ENCODE measurements at places on chromosomes 5 and 9. TPM values are rescaled to one million over a fixed set of nuclear protein-coding genes. Genes with fewer than 3 reads are reported as not detected.

The KCNV2 gene
- total RNA-seq, result not detected

- H3K27ac ChIP-seq, result no peak overlapping the region
- DNase-seq, result no peak
- H3K36me3 ChIP-seq, result peaks cover 9% of the 10 kb centered on the region
- H3K4me3 ChIP-seq, result no peak overlapping the region
Measured at GRCh38 chr5:128358826-128359225, 179.2 kb downstream of the FBN2 start.

DNA sequence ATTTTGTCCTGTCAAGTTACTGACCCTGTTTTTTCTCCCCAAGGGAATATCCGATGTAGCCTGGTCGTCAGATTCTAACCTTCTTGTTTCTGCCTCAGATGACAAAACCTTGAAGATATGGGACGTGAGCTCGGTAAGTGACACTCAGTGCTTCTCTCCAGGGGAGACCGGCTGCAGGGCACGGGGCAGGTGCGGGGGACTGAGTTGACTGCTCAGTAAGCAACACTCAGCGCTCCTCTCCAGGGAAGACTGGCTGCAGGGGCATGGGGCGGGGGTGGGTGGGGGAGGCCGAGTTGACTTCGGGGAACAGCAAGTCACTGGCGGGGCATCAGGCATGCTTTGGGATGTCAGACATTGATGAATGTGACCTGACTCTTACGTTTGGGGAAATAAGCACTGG, 6.0 kb downstream of the WDR5 start:
- no peak overlapping the region for H3K27ac ChIP-seq
- peaks cover 56% of the 10 kb centered on the region for H3K36me3 ChIP-seq
- no peak for DNase-seq

DNA sequence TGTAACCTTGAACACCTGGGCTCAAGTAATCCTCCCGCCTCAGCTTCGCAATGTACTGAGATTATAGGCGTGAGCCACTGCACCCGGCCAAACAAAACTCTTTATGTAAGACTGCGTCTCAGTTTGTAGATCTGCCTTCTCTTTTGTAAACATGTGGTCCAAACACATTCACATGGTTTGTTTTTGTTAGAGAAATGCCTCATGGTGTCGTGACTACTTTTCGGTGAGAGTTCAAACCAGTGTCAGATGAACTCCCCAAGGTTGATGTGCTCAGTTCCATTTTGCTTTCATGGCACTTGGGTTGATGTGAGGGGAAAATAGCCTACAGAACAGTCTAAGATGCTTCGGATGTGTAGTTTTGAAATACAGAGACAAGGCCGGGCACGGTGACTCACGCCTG, 231.6 kb downstream of the GOLPH3 start:
- no peak overlapping the region for H3K4me3 ChIP-seq
- H3K27me3 ChIP-seq, result no peaks in the 10 kb centered on the region
- no peaks in the 10 kb centered on the region for H3K4me1 ChIP-seq
- no peak for DNase-seq
- H3K36me3 ChIP-seq, result no peaks in the 10 kb centered on the region

DNA sequence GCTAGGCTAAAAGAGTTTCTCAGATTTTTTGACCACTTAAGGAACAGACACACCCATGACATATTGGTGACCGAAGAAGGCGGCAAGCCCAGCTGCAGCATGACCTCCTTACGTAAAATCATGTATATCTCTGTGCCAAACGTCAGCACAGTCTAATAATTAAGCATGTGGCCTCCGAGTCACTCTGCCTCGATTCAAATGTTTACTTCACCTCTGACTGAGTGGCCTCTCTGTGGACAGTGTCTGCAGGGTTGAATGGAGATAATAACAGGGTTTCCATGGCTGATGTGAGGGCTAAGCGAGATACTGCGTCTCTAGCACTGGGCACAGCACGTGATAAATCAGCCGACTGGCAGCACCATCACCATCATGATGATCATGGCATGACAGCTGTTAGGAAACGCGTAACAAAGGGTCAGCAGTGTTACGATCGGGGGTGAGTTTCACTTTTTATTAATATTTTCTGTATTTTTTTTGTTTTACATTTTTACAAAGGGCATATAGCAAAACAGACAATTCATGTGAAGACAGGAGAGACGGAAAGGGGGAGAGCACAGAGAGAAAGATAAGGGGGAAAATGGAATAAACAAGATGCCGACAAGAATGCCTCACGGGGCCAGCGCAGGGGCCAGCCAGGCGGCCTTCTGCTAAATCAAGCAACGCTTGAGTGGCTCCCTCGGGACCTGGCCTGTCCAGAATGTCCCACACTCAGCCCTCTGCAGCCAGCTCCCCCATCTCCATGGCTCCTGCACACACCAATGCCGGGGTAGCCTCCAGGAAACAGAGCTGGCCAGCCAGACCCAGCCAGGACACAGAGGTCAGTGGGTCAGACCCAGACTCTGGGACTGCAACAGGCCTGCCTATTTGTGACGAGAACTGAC, 60.3 kb downstream of the ADAMTS2 start:
- H3K27ac ChIP-seq, result no peak overlapping the region
- no peaks in the 10 kb centered on the region for H3K4me1 ChIP-seq
- H3K4me3 ChIP-seq, result no peak overlapping the region
- no peak for DNase-seq

The DMRTA1 gene
- total RNA-seq, result 2.8 TPM
